Hippocampal formation (tissue), 2 donors: ENCODE measurements at places on chromosomes 16 and 17.

- no peak for DNase-seq
Measured at GRCh38 chr17:38717139-38717745, 12.2 kb downstream of the MLLT6 start.

- DNase-seq: no peak
Measured at GRCh38 chr17:59296190-59296589, 35.3 kb upstream of the YPEL2 start.

- no peak for DNase-seq
Measured at GRCh38 chr17:8091033-8091687, 3.6 kb upstream of the ALOX12B start.

- no peak for DNase-seq
Measured at GRCh38 chr17:6536053-6536452, 20.3 kb downstream of the PITPNM3 start.

DNA sequence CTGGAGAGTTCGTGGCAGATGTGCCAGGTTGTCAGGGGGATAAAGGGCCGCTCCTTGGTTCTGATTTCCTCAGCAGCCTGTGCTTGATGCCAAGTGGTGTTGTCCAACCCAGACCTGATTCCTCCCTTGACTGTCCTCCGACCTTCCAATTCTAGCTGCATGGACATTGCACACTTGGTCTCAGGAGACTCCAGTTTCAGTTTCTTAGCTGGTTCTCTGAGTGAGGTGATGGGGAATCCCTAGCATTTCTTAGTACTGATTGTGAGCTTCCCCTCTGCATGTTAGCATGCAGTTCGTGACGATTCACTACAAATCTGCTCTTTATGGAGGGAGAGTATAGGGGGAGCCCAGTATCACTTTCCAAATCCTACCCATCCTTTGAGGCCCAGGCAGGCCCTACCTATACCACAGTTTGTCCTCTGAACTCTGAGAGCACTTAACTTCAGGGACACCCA, 12.4 kb upstream of the CCR7 start:
- no peak for DNase-seq

- no peak for DNase-seq
Measured at GRCh38 chr16:12123462-12123861, 146.9 kb downstream of the SNX29 start.

DNA sequence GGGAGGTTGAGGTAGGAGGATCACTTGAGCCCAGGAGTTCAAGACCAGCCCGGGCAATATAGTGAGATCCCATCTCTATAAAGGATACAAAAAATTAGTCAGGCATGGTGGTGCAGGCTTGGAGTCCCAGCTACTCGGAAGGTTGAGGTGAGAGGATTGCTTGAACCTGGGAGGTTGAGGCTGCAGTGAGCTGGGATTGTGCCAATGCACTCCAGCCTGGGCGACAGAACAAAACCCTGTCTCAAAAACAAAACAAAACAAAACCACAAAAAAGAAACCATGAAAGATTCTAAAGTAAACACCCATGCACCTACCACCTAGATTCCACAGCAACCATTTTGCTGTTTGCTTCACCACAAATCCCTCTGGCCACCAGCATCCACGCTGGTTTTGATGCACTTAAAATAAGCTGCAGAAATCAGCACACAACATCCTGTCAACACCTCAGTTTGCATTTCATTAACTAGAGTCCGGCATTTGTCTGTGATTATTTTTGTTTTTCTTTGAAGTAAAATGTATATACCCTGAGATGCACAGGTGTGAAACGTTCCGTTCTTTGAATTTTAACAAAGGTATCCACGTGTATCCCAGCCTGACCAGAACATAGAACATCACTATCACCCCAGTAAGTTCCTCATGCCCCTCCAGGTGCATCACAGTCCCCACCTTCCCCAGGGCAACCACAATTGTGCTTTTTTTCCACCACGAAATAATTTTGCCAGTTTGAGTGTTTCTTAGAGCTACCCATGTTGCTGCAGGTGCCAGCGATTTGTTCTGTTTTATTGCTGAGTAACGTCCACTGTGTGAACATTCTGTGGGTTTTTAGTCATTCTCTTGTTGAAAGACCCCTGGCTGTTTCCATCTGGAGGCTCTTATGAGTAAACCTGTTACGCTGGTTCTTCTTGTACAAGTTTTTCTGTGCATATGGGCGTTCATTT, 191.5 kb downstream of the SEC14L1 start:
- no peak for DNase-seq

- no peak for DNase-seq
Measured at GRCh38 chr16:72517154-72517553, 345.2 kb upstream of the PMFBP1 start.

DNA sequence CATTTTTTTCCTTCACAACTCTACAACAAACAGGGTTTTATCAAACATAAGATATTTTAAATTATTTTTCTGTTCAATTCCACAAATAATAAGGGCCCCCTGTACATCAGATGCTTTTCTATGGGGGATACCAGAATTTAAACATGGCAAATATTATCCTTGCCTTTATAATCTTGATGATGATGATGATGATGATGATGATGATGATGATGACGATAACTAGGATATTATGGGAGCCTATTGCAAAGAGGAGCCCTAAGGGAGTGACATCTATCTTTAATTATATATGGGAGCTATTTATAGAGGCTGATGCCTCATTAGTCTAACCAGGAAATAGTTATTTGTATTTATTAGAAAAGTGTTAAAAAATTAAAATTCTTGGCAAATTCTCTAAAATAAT, 6.8 kb downstream of the MEIOC start:
- DNase-seq: no peak

GRCh38 chr17:42230225-42230624, 35.9 kb upstream of the GHDC start:
- DNase-seq: no peak

- DNase-seq: no peak
Measured at GRCh38 chr16:22317625-22318024, 20.4 kb downstream of the POLR3E start.

GRCh38 chr16:55736671-55737070, 80.9 kb downstream of the SLC6A2 start:
- DNase-seq: no peak

- DNase-seq: no peak
Measured at GRCh38 chr17:62178579-62178978, 113.5 kb upstream of the MED13 start.

DNA sequence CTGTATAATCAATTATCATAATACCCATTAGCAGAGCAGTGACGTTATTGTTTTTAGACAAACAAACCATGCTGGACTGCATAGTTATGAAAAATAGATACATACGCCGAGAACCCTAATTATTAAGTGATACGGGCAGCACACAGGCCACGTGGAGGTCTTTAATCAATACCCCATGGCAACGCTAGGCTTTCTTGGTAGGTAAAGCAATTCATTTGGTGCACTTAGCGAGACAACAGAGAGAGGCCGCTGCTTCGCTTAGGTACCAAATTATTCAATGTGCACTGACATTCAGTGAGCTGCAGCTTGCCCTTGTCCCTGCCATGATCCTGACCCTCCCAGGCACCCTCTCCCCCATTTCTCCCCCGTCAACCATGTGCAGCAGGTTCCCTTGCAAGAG, 12.9 kb downstream of the SALL1 start:
- DNase-seq: no peak

DNA sequence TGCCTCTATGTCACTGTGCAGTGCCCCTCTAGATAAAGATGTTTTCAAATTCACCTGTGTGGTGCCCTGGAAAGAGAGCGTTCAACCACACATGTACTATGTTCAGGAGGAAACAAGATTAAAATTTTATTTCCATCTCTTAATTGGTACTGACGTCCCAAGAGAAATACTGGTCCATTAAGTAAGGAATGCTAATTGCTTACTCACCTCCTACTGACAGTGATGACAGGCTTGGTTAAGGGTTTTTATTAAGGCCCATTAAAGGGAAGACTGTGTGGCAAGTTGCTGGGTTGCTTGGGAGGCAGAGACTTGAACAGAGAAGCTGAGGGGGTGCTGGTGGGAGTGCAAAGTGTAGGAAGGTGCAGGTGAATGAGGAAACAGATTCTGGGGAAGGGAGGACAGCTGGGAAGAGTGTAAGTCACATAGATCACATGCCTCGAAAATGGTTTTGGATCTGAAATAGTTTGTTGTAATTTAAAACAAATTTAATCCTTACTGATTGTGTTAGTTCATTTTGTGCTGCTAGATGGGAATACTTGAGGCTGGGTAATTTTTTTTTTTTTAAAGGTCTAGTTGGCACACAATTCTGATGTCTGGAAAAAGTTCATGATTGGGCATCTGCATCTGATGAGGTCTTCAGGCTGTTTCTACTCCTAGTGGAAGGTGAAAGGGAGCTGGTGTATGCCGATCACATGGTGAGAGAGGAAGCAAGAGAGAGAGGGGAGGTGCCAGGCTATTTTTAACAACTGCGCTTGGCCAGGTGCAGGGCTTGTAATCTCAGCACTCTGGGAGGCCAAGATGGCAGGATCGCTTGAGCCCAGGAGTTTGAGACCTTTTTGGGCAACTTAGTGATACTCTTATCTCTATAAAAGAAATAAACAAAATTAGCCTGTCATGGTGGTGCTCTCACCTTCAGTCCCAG, 140.5 kb downstream of the CACNG3 start:
- DNase-seq: no peak

DNA sequence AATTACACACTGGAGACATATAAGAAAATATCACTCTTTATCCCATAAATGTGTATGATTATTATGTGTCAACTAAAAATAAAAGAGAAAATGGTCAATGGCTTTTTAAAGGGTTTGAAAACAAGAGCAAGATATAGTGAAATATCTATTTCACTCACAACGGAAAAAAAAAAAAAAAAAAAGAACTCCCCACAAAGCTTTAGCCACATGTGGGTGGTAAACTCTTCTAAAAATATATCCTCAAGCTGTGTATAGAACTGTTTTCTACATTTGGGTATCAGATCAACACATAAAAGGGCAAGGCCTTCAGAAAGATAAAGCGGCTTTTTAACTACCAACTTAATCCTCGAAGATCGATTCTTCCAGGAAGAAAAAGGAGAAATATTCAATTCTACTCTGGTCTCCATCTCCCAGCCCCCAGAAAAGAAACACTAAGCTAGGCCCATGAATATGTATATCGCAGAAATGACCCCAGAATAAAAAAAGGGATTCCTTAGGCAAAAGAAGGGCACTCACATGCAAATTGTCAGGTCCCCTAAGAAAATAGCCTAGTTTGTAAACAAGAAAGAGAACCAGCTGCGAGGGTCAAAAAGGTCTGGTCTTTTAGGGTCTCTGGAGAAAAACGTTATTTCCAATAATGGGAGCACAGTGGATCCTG, 4.4 kb downstream of the LITAF start:
- no peak for DNase-seq

- no peak for DNase-seq
Measured at GRCh38 chr16:26992666-26993349, 73.9 kb upstream of the C16orf82 start.

DNA sequence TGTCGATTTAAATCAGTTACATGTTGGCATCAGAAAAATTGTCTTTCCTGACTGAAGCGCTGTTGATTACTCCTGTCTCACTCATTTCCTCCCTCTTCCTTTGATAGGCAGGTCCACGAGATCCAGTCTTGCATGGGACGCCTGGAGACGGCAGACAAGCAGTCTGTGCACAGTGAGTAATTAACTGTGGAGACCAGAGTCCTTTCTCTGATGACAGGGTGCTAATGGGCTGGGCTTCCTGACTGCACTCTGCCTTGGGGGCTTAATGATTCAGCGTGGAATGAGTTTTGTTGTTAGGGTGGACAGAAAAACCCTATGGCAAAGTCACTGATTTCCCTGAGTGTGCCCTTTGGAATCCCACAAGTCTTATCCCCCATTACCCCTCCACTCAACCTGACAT, 6.5 kb downstream of the GOSR2 start:
- no peak for DNase-seq

DNA sequence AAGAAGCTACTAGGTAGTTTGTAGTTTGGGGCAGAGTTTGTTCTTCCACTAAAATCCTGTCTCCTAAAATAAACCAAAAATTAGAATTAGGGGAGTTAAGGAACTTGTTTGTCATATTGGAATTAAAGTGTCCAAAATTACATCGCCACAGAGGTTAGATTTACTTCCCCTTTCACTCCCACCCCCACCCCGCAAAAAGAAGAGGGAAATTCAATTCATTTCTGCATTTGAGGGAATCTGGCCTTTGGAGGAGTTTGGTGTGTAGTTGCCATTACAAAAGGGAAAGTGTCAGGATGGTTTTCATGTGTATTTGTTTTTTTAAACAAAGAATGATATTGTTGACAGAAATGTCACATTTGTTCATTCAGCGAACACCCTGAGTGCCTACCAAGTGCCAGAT, 5.8 kb downstream of the TMEM97 start:
- DNase-seq: no peak

DNA sequence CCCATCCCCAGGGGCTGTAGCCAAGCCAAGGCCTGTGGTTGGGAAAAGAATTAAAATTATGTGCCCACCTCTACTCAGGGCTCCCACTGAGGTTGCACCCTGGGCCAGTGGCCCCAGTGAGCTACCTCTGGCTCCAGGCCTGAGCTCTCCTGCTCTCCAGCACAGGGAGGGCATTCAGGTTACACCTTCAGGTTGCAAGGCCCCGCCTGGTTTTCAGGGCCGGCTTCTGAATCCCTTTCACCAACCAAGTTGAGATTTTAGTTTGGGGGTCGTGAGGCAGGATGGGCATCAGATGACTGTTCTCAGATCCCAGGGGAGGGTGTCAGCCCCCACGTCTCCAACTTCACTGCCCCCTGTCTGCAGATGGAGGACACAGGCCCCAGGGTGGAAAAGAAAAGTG, 8.0 kb upstream of the KATNB1 start:
- DNase-seq: no peak

DNA sequence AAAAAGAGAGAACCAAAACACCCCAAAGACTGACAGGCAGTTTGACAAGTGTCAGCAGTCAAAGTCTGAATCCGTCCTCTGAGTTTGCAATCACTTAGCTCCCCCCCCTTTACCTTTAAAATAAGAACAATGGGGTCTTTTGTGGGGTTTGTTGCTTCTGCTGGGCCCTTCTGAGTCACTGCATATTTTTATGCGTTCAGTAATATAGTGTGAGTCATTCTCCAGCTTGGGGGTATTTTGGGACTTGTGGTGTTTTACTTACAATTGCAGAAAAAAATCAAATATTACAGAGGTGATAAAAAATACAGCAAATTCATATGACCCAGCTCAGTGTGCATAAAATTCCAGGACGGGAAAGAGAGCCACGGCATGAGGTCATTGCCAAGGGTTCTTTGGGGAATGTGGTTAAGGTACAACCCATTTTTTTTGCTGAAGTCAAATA, 120.1 kb downstream of the CYLD start:
- no peak for DNase-seq

- DNase-seq: no peak
Measured at GRCh38 chr17:76585033-76585648, 519 bp downstream of the ST6GALNAC2 start.

GRCh38 chr16:68577352-68577853, 38.3 kb downstream of the ZFP90 start:
- DNase-seq: no peak

DNA sequence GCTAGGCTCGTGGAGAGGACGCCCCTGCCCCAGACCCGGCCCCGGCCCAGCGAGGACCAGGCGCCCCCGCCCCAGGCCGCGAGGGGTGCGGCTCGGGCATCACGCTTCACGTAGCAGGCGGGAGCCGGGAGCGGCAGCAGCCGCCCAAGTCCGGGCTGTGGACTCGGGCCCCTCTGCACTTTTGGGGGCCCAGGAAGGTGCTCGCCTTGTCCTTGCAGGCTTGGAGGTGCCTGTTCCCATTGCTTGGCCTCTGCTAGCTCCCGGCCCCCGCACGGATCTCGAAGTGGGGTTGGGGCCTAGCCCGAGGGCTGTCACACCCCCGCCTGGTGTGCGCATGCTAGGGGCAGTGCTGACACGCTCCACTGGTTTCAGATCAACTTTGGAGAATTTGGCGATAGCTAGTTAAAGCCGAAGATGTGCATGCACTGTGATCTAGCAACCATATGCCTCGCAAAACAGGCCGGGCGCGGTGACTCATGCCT, 55.7 kb downstream of the WSB1 start:
- no peak for DNase-seq
